ENCODE measurements at places on chromosomes 1 and 21.

GRCh38 chr1:206521127-206521526 is 13.8 kb downstream of the RASSF5 start:
- no peak for DNase-seq

DNA sequence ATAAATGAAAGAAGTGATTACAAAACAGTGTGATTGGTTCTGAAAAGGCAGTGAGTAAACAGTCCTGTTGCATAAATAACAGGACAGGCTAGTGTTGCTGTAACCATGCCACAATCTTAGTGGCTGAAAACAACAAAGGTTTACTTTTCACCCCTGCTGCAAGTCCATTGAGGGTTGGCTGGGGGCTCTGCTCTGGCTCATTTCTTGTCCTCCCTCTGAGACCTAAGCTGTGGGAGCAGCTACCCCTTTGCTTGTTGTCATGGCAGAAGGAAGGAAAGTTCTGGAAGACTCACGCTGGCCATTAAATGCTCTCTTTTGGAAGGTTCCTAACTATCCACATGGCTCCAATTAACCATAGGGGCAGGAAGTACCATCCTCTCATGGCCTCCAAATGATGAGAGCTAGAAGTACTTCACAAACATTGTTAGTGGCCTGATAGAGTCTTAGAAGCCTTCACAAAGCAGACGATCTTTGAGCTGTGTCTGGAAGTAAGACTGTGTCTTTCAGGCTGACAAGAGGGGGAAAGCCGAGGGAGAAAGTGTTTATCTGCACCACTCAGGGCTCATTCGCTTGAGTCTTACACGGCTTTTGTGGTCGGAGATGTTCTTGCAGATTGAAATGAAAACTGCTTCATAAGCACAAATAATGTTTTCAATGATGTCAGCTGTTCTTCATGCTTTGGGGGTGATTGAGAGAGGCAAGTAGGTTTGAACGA is 11.9 kb downstream of the RCSD1 start:
- DNase-seq, result no peak

GRCh38 chr1:197342044-197342565 is 74.1 kb downstream of the CRB1 start:
- DNase-seq, result no peak

- no peak for DNase-seq
Observed at GRCh38 chr1:40532062-40532389, 589 bp downstream of the ZNF684 start.

DNA sequence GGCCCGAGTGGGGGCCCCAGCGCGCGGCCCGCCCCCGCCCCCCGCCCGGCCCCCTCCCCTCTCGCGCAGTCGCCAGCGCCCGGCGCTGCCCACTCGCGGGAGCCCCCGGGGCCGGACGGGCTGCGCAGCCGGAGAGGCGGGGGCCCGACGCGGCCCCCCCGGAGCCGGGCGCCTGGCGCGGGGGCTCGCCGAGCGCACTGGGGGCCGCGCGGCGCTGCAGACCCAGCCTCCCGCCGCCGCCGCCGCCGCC is 146 bp upstream of the ZNF362 start:
- DNase-seq, result no peak

- DNase-seq, result no peak
Observed at GRCh38 chr1:47856996-47857395, 140.2 kb downstream of the TRABD2B start.

GRCh38 chr1:146035048-146035423 is 13.5 kb upstream of the HJV start:
- DNase-seq, result no peak

DNA sequence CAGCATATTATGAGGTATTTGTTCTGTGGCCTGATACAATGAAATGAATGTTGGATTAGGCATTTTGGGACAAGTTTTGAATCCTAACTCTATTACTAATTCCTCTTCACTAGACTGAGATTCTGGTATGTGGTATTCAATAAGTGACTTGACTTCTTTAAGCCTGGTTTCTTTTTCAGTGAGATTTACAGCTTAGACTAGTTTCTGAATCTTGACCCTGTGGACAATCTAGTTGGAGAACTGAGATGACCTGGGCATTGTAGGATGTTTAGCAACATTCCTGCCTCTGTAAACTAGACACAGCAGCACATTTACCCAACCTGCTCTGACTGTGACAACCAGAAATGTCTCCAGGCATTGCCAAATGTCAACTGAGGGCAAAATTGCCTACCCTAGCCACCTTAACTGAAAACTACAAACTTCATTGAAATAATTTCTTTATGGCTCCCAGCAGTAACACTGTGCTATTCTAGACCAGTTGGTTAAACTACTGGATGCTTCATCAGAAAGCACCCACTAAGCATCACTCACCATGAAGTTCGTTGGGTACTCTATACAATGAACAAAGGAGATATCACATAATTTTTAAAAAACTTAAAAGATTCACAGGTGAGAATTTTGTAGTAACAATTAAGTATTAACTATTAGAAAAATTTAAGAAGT is 16.8 kb downstream of the PTPRC start:
- DNase-seq, result no peak

DNA sequence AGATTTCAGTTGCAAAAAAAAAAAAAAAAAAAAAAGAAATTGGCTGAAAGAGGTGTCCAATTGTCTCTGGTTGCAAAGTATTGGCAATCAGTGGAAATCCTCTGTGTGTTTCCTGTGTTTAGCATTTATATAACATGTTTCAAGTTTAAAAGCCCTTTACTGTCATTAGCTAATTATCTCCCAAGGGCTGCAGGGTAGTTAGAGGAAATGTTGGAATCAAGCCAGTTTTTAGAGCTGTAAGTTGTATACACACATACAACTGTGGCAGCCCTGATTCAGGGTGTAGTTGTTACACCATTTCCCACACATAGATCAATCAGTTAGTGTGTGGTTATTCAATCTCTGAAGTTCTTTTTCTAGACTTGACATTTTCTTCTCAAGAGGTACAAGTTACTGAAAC is 8.9 kb upstream of the ZNF326 start:
- DNase-seq, result no peak

GRCh38 chr1:68168545-68169171 is 63.7 kb downstream of the WLS start:
- DNase-seq, result no peak

DNA sequence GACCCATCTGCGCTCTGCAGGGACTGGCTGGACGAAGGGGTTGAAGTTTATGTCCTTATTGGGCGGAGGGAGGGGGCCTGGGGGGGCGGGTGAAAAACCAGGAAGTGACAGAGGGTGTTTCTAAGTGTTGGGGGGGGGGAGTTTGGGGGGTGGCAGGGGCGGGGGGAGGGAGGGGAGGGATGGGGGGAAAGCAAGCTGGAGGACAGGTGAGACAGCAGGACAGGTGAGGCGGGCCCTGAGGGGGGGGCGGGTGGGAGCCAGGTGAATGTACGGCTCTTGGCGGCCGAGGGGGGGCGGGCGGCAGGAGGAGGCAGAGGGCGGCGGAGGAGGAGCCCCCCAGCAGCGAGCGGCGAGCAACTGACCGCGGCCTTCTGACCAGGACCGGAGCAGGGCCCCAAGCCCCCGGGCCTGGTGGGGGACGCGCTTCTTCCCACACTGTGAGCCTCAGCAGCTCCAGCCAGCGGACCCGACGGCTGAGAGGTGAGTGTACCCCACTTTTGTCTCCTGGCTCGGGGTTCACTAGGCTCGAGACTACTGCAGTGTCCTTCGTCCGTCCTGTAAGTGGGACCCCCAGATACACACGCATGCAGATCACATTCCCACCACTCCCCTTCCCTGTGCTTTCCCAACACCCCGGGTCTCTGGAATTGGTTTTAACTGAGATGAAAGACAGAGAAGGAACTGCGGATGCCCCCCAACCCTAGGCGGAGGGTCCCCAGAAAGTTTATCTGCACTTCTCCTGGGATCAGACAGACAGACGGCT is at the start of gene ZBTB7B:
TSS of gene ZBTB7B (plus strand) at position 339 of the 763 bp plus-strand sequence. CDS start 11,859 bp downstream, outside the sequence.
- DNase-seq, result no peak

DNA sequence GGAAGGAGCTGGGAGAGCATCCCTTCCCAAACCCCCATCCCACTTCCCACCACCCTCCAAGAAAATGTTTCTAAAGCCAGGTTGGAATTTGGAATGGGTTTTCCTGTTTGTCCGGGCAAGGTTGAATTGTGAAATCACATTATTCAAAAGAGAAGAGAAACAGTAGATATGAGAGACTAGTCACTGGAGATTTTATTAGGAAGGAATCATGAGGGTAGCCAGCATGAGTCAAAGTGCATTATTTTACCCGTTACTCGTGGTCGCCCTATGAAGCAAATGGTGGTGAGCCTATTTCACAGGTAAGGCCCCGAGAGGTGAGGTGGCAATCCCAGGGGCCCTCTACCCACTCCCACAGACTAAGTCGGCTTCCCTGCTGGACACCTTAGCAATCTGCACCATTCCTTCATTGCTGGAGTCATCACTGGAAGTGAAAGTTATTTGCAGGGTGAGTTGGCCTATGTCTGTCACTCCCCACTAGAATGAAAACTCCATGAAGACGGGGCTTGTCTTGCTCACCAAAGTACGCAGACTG is 52.8 kb downstream of the TOMM20 start:
- no peak for DNase-seq

- DNase-seq, result no peak
Observed at GRCh38 chr21:36754241-36754898, 55.5 kb downstream of the SIM2 start.

DNA sequence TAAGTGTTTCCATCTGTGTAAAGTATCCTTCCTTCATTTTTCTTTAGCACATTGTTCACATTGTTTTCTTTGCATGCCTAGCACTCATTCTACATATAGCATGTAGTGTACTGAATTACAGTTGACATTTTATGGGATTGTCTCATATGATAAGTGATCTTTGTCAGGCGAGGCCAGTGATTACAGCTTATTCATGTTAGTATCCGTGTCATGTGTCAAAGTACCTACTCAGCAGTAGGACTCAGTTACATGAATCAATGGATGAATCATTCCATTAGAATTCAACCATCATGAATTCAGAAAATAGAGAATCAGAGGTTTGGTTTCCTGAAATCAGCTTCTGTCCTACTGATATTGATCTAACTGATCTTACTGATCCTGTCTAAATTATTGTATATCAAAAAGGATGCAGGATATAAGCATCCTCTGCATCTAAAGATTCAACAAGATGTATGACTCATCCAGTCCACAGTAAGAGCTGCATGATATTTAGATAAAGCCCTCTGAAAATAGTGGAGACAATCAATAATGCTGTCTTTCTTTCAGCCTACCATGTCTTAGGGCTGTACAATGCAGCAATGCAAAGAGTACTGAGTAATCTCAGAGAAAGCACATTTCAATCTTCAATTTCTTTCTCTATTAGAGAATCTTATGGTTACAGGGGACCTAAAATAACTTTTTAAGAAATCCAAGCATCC is 20.7 kb upstream of the HRNR start:
- no peak for DNase-seq

- DNase-seq, result no peak
Observed at GRCh38 chr1:177996957-177997356, 27.1 kb upstream of the SEC16B start.

DNA sequence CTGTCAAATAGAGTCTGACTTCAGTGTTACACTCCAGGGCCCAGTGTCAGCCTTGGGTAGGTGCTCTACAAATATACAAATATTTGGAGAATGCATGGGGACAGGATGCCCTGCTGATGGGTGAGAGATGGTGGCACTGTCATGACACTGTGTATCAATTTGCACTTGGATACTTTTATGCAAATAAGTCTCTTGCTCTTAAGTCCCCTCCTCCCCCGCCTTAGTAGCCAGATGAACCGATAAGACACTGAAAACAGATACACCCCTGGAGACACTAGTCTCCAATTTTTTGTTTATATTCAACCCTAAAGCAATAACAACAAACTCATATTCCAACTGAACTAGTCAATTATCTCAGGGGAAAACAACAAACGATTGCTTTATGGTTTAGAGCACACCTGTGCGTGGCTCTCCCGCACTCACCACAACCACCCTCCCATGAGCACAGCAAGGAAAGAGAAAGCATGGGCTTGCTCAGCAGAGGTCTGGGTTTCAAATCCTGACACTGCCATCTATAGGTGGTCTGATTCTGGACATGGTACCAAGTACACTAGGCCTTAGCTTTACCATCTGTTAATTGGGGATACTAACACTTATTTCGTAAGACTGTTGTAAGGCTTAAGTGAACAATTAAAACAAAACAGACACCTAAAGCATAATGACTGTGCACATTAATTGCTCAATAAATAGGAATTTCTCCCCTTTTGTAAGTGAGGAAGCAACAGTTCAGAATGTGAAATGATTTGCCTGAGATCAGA is 50.3 kb downstream of the HIVEP3 start:
- DNase-seq, result no peak

DNA sequence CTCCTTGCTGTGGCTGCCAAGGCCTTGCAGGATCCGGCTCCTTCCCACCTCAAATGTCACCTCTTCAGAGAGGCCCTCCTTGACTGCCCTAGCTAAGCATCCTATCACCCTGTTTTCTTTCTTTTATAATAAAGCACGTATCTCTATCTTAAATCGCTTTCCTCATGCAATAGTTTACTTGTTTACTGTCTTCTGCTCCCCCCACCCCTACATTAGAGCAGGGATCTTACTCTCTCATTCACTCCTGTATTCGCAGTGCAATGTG is 36.4 kb downstream of the MYOM3 start:
- no peak for DNase-seq

DNA sequence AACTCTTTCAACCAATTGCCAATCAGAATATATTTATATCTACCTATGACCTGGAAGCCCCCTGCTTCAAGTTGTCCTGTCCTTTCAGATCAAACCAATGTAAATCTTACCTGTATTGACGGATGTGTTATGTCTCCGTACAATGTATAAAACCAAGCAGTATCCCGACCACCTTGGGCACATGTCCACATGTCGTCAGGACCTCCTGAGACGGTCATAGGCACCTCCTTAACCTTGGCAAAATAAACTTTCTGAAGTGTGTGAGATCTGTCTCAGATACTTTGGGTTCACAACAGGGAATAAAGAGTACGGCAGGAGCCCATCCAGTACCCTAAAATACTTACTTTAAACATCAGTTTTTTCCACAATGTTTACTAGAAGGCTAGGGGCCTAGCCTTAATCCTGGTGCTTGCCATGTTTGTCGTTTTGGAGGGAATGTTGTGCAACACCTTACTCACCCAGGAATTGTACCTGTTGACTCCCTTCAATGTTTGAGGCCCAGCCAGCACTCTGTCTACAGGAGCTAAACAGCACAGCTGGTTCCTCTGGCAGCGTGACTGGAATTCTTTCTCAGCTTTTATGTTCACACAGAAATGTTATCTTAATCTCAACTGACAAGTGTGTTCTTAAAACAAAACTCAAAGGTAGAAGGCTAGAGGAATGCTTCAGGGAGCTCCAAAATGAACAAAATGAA is 90.8 kb upstream of the USP25 start:
- DNase-seq, result no peak

DNA sequence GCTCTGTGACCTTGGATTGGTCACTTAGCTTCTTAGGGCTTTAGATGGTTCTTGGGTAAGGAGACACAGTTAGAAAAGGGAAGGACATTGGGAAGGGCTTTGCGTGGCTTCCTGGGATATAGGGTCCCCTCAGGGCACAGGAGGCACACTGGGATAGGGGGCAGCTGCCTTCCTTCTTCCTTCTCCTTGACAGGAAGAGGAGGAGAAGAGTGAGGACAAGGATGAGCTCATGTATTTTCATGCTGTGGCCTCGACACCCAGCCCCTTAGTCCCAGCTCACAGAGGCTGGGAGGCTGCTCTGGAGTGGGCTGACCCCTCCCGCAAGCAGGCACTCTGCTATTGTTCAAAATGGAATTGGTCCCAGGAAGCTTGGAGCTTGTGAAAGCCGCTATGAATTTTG is 45.7 kb upstream of the POU3F1 start:
- DNase-seq, result no peak

- DNase-seq, result no peak
Observed at GRCh38 chr1:216983823-216984222, 260.6 kb upstream of the ESRRG start.

GRCh38 chr1:191912517-191912916 is 245.7 kb upstream of the RGS18 start:
- no peak for DNase-seq
